ENCODE measurements at places on chromosomes 13 and 19. TPM values are rescaled to one million over a fixed set of nuclear protein-coding genes. Genes with fewer than 3 reads are reported as not detected.

Gene TPTE2
- total RNA-seq: not detected

Gene CALR3
- not detected for total RNA-seq

Gene C19orf38
- 3.6 TPM for total RNA-seq

Gene IGFL1
- 0.69 TPM for total RNA-seq

Gene C5AR1
- total RNA-seq: 3.3 TPM

Gene PRRG2
- total RNA-seq: 2.8 TPM

Gene CEACAM7
- total RNA-seq: 0.30 TPM
